CD4-positive, alpha-beta T cell treated with Interleukin-6 for 4 hours (primary cell): ENCODE measurements at places on chromosomes 2 and 18.

- no peak for DNase-seq
These were observed 22.1 kb upstream of the ACAA2 start for GRCh38 chr18:49835405-49835804.

- peak; percentile 86 for DNase-seq
These were observed 46.9 kb downstream of the DNMT3A start for GRCh38 chr2:25294573-25295462.

GRCh38 chr2:129923265-129924091 is 56.0 kb upstream of the RAB6C start:
- no peak for DNase-seq

DNA sequence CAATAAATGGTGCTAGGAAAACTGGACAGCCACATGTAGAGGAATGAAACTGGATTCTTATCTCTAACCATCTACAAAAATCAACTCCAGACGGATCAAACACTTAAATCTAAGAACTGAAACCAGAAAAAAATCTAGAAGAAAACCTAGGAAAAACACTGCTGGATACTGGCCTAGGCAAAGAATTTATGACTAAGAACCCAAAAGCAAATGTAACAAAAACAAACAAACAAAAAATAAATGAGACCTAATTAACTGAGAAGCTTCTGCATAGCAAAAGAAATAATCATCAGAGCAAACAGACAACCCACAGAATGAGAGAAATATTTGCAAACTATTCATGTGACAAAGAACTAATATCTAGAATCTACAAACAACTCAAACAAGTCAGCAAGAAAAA is 314.0 kb upstream of the REV1 start:
- DNase-seq = no peak

- DNase-seq = no peak
These were observed 80.4 kb downstream of the ASXL2 start for GRCh38 chr2:25797620-25798488.

DNA sequence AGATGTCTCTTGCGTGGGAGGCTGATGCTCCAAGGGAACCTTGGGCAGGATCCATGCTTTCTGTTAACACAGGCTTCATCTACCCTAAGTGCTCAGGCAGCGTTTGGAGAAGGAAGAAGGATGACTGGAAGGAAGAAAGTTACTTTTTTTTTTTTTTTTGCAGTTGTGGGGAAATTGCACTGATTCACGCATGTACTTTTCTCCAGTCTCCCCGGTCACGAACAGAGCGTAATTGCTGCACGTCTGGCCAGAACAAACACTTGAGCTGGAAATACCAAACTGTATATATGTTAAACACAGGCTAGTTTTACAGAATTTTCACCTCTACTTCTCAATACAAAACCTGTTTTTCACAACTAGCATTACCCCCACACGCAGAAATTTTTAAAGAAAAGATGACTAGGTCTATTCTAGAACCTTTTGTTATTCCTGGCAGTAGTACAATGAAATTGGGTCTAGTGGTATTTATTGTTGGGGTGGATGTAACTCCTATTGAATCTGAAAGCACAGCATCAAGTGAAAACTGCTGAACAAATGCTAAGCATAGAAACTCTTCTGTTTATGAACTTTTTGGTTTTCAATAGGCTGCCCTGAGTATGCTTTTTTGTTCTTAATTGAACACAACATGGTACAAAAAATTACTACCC is 9.3 kb upstream of the SCYGR5 start:
- no peak for DNase-seq
